Stomach (tissue), 19 donors: ENCODE measurements at places on chromosomes 7 and 10.

GRCh38 chr10:49610114-49610457, at the start of gene SLC18A3:
Gene SLC18A3 (plus strand): TSS chr10:49610310. CDS start chr10:49610741, 431 bp downstream.
- peak; percentile 42 for DNase-seq

DNA sequence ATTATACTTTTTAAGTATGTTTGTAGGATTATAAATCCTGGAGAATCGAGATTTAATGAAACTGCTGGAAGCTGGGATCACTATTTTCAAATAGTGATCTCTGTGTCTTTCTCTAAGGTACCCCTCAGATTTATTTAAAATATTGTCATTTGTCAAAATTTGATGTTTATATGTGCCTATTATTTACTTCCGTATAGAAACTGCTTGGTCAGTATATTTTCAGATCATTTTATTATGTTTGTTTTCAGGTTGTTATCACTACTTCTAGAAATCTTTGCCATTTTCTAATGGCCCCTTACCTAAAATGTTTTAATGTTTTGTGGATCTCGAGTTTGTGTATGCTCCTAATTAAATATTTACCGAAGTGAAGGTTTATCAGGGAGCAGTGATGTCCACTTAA, 183.7 kb downstream of the SND1 start:
- DNase-seq: no peak

DNA sequence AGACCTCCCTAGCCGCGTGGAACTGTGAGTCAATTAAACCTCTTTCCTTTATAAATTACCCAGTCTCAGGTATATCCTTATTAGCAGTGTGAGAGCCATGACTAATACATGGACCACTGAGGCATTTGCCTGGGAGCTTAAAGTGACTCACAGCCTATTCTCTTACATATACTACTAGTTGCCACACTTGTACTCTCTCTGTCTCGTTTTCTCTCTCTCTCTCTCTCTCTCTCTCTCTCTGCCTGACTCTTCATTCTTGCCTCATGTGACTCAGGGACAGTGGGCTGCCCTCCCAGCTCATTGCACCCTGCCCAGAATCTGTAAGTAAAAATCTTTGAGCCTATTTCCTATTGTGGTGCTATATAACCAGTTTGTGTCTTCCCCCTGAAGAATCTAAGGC, 238.5 kb upstream of the MAGI2 start:
- DNase-seq: no peak

DNA sequence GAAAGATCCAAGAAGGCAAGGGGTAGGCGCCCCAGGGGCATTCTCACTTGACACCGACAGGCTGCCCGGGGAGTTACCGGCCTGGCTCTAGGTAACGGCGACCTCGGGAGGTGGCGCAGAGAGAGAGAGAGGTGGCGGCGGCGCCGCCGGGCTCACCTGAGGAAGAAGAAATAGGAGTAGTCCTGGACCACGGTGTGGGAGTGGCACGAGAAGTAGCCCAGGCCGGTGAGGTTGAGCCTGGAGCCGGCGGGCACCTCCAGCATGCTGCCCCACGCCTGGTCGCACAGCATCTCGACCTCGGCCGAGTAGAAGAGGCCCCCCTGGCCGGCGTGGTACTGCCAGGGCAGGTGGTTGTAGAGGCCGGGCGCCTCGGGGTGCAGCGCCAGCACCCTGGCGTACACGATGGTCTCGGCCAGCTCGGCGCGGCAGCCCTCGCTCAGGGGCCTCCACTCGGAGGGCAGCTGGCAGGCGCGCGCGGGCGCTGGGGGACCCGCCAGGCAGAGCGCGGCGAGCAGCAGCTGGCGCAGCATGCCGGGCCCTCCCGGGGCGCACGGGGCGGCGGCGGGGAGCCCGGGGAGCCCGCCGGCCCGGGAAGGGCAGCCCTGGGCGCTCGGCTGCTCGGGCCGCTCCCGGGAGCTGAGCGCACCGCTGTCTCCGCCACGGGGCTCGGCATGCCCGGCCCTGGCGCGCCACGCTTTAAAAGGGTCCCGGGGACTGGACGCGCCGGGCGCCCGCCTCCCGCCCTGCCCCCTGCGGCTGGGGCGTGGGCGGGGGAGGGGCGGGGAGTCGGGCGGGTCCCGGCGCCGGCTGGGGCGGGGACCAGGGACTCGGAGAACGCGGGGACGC, at the start of gene CCDC3:
Gene CCDC3 (minus strand): TSS at position 673 of the 846 bp plus-strand sequence. CDS start 143 bp downstream, at position 530.
- no peak for DNase-seq

- DNase-seq: no peak
Measured at GRCh38 chr7:7347045-7347444, 164.7 kb downstream of the C1GALT1 start.

GRCh38 chr7:138328215-138328614, 131.8 kb upstream of the TRIM24 start:
- no peak for DNase-seq

GRCh38 chr7:142798451-142799436, 28.0 kb downstream of the PRSS2 start:
- no peak for DNase-seq

DNA sequence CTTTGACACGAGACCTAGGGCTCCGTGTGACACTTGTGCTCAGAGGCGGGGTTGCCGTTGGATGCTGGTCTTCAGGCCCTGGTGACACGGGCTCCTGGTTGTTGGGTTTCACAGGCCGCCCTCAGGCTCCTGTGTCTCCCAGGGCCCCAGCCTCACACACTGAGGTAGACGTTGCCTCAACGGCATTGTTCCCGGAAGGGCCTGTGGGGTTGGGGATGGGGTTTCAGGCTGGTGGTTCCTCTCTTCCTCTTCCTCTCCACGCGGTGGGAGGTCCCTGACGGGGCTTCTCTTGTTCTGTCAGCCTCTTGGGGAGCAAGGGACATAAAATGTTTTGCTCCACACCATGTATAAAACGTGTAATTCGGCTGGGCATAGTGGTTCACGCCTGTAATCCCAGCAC, 125.1 kb downstream of the TRRAP start:
- DNase-seq: no peak

GRCh38 chr7:39360766-39361165, 205.4 kb upstream of the YAE1 start:
- DNase-seq: no peak

DNA sequence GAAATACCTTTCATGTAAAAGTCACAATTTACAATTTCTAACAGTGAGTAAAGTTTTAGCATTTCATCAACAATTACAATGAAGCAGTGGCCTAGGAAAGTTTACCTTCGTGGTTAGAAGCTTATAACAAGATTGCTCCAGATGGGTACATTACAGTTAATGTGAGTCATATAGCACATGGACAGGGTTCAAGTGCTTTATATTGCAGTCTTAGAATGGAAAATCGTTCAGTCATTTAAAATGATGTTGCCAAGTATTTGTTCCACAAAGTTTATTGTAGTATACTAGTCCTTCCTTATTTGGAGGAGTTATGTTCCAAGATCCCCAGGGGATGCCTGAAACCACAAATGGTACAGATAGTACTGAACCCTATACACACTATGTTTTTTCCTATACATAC, 174.6 kb upstream of the TARP start:
- DNase-seq: no peak

DNA sequence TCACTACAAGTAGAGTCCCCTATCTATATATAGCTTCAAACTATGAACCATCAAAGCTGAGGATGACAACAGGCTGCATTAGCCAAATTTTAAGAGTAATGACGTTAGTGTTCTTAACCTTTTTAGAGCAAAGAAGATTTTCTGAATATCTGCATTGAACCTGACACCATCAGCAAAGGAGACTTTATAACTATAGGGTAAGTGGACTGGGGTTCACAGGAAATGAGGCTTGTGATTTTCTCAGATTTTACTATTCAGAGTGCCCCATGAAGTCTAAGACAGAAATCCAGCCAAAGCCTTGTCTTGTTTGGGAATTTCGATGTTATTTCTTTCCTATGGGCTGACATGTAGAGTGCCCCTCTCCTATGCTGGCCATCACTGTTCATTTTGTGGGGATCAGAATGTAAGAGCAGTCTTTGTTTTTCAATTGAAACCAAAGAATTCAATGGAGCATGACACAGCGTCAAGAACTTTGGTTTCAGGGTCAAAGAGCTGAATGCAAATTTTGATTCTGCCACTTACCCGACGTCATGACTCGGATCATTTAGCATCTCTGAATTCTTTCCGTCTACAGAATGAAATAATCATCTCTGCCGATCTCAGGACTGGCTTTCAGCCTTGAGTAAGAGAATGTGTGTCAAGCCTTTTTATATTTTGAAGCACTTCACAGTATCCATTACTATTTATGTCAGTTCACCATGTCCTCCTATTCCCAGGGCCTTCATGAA, 52.7 kb downstream of the DENND11 start:
- no peak for DNase-seq

- DNase-seq: no peak
Measured at GRCh38 chr7:102317231-102318059, 30.8 kb downstream of the SH2B2 start.

- no peak for DNase-seq
Measured at GRCh38 chr10:116486770-116487448, 58.8 kb upstream of the PNLIP start.

DNA sequence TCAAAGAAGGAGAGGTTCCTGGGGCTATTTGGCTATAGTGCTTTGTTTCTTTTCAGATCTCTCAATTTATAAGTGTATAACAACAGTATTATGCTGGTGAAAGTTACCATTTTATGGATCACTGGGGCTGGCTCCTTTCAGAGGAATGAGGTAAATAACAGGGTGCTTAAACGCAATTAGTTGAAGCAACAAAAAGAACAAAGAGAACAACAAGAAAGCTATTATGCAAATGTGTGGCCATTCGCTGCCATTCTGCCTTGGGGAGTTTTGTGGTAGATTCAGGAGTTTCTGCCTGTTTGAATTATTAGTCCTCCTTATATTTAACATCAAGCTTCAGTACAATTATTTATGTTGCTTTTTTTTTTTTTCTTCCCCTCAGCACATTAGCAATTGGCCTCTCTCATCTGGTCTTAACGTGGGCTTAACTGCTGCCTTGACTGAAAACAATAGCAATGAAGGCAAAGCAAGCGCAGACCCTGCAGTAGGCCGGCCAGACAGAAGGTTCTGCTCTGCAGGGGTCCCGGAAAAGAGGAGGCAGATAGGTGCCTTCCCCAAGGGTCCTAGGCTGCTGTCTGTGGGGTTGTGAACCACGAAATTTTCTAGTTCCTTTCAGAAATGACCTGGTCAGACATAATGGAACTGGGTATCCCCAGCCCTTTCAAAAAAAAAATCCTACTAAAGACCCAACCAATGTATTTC, 339.9 kb upstream of the PODXL start:
- no peak for DNase-seq

GRCh38 chr10:125720002-125720382, 483 bp downstream of the EDRF1 start:
- DNase-seq: no peak

GRCh38 chr10:33306701-33307519, 27.6 kb downstream of the NRP1 start:
- DNase-seq: no peak

DNA sequence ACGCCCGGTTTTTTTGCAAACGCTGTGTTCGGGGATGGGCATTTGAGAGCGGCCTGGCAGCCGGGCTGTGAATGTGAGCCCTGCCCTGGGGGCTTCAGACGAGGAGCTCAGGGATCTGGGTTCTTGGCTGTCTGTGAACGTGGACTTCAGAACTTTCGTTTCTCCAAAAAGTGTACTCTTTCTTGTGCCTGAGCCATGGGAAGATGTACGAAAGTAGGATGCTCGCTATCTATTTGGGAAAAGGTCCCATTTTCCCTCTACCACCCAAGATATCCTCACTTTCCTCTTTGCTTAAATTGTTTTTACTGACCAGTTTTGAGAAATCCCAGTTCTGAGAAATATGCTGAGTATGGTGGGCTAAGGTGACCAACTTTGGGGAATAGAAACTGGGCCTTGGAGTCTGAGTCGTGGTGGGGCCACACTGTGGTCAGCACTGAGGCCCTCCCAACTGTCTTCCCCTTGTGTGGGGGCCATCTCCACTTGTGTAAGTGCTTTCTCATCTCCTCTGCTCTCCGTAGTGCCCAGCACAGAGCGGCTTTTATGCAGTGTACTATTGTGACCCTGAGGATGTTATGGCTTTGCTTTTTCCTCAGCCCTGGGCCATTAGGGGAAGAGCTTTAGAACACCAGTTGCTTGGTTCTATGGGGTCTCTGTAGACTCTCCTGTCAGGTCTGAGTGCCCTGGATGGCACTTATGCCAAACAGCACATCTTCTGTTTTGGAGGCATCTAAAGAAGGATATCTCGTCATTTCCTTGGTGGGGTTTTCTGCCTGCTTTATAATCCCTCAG, 918 bp downstream of the DBNL start:
- no peak for DNase-seq

- DNase-seq: no peak
Measured at GRCh38 chr7:138460176-138460648, at the start of gene TRIM24. Gene TRIM24 (plus strand): TSS chr7:138460259. CDS start chr7:138460549, 290 bp downstream.

DNA sequence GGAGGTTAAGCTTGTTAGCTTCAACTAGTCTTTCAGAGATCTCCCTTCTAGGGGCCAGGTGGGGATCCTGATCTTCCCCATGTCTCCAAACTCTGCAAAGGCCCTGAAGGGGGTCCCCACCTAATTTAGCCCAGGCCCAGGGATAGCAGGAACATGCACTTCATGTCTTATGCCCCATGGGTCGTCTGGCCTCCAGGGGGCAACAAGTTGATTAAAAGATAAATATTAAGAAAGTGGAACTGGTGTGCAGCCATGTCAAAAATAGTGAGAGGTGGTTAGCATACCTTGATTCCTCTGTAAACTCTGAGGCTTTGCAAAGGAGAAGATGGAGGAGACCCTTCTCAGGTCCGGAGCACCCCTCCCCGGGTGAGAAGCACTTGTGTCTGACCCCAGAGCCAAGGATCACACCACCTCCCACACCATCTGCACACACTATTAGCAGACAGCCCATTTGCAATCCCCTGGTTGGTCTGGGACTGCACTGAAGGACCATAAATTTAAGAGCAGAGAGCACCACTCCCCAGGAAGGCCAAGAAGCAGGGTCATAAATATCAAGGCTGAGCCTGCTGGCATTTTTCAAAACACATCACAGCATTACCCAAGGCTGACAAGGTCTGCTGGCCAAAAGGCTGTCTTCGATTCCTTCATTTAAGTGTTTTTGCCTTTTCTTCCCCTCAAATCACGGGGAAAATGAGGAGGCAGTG, 44.2 kb upstream of the LRRC18 start:
- no peak for DNase-seq

DNA sequence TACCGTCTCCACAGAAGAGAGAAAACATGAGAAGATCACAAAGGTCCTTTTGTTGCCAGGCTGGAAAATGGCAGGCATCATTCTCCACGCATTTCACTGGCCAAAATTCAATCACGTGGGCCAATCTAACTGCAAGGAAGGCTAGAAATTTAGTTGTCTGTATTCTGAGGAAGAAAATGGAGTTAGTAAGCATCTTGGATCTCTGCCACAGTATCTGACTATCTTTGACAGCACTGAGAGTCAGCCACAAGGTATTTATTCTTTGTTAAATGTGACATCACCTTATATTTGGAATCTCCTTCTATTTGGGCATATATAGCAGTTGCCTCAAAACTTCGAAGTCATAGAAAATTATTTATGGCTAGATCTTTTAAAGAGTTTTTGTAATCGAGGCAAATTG, 213.9 kb downstream of the NSUN6 start:
- no peak for DNase-seq

- peak; percentile 43 for DNase-seq
Measured at GRCh38 chr10:81008726-81009125, 471.0 kb downstream of the SH2D4B start.

GRCh38 chr7:24059775-24060174, 224.2 kb upstream of the NPY start:
- DNase-seq: no peak
